ENCODE measurements at places on chromosomes 7 and 10. TPM values are rescaled to one million over a fixed set of nuclear protein-coding genes. Genes with fewer than 3 reads are reported as not detected.

Gene HOXA1
- 0.52 TPM for total RNA-seq

Gene SLC16A9
- 2.5 TPM for total RNA-seq

Gene APBB1IP
- total RNA-seq = 0.26 TPM

Gene WNT2
- total RNA-seq = 0.20 TPM

Gene CNNM1
- total RNA-seq = 0.17 TPM

Gene TBXAS1
- 1.1 TPM for total RNA-seq

Gene ACBD7
- total RNA-seq = 0.83 TPM

Gene ABLIM1
- total RNA-seq = 17.1 TPM

Gene TMEM176A
- total RNA-seq = not detected

Gene OR9A4
- total RNA-seq = not detected

Gene ASB10
- not detected for total RNA-seq

Gene GPR85
- 1.3 TPM for total RNA-seq

Gene TEX36
- total RNA-seq = not detected

Gene ITIH5
- total RNA-seq = 3.6 TPM
